ENCODE measurements at places on chromosomes 2 and 18.

- no peak for DNase-seq
Observed at GRCh38 chr2:150485871-150486538, 1.5 kb downstream of the RND3 start.

DNA sequence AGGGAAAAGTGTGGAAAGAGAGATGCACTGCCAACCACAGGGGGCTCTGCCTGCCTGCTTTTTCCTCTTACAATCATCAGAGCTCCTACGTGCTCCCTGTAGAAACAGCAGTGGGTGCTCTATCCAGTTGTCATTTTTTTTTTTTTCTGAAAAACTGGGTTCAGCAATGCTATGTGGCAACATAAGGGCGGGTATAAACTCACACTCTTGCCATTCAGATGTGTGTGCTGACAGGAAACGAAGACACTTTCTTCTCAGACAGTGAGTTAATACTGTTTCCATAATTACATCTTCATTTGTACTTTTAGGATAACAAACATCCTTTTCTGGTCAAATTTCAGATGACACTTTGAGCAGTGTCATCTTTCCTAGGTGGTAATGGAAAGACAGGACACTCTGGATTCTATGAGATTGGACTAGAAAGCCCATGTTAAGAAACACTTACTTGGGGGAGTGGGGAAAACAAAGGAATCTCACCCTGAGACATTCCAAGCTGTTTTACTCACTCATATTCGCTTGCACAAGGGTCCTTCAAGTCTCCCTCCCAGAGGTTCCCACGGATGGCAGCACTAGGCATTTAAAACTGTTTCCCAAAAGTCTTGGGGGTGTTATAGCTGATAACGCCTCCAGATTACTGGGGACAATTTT, 41.3 kb downstream of the CCDC93 start:
- DNase-seq = no peak

- no peak for DNase-seq
Observed at GRCh38 chr2:106034325-106034724, 159.8 kb downstream of the UXS1 start.

DNA sequence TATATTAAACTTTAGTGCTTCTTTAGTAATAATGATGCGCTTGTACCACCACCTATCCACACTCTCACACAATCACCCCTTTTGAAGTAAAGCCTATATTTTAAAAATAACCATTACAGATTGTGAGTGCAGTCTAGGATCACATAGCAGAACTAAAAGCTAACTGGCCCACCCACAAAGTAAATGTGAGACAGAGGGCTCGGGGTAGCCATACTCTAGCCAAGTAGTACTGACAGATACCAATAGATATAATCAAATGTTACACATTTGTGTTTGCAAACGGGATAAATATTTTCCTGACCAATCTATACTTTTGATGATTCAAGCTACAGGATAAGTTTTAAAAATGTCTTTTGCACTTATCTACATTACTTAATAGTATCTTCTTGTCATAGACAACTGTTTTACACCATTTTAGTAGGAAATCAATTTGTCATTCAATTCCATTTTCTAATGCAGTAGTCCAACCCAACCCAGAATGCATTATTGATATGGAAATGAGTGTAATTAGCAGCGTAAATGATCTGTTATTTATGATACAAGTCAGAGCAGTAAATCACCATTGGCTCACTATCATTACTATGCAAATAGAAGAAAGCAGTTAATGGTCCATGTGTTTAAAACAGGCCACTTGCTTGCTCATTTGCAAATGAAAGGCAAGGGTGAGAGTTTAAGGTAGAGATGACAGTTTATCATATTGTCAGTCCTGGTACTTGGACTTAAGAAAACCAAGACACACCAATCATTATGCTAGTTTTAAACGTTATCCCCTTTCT, 111.8 kb downstream of the ERBB4 start:
- DNase-seq = no peak

DNA sequence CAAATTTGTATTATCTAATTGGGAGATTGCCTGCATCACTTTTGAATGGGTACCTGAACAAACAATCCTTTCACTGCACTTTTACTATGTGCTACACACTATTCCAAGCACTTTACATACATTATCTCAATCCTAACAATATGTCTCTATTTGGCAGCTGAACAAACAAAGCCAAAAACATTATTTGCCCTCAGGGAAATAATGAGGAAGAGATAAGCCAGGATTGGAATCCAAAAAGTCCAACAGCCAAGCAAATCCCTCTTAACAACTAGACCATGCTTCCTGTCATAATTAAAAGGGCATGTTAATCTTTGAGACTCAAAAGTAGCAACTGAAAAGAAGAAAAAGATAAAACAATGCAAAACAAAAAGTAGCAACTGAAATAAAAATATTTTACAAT, 32.1 kb downstream of the RPRD1A start:
- DNase-seq = no peak

DNA sequence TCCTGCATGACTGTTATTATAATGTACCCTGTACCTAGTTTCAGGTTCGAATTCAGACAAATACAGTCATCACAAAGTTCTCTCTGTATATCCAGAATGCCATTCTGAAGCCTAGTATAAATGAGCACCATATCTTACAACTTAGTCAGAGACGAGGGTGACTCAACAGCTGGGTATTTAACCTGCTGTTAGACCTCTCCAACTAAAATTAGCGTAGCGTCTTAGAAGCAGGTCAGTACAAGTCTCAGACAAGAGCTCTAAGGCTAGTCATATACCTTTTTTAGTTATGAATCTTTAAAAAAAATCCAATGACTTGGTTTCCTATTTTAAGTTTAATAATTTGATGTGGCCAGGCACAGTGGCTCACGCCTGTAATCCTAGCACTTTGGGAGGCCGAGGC, 74.1 kb downstream of the CABYR start:
- DNase-seq = no peak

DNA sequence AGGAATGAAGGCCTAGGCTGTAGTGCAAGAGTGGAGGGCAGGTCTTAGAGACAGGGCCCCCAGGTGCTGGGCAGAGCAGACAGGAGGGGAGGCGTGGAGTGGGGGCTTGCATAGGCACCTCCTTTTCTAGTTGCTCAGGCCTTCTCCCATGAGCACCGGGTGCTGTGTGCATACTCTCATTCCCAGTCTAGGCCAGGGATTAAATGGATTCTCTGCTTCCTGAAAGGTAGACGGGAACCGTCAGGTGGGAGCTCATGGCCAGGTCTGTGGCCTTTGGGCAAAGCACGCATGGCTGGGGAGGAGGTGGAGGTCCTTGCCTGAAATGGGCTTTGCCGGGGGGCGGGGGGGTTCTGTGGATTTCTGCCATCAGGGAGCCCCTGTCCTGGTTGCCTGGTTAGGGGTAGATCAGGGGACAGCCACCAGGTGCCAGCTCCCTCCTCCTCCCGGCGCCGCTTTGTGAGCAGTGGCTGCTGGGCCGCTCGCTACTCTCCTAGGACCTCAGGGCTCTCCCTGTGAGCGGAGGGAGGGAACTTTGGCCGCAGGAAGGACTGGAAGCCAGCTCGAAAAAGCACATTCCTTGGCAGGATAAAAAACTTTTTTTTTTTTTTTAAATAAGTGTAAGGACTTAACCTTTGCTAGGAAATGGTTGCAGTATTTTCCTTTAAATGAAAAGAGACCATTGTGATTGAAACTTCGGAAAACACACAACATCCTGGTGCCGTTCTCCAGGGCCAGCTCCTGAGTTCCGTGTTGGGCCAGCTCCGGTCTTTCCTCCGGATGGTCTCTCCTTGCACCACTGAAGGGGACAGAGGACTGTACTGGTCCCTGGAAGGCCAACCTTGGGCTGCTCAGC, 82.8 kb upstream of the HAAO start:
- no peak for DNase-seq

DNA sequence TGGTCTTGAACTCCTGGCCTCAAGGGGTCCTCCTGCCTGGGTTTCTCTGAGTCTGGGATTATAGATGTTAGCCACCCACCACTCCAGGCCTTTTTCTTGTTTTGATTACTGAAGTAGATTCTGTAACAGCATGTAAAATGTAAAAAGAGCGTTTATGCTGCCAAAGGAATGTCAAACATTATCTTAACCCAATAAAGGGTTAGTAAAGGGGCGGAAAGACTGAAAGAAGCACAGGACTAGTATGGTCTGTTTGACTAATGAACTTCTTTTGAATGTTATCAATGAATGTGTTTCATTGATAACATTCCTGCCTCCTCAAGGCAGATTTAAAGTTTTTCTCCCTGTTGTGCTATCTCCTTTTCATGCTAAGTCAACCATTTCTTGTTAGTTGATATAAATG, 29.4 kb downstream of the GPD2 start:
- no peak for DNase-seq

GRCh38 chr2:53630026-53630606, 137.5 kb upstream of the CHAC2 start:
- DNase-seq = no peak

DNA sequence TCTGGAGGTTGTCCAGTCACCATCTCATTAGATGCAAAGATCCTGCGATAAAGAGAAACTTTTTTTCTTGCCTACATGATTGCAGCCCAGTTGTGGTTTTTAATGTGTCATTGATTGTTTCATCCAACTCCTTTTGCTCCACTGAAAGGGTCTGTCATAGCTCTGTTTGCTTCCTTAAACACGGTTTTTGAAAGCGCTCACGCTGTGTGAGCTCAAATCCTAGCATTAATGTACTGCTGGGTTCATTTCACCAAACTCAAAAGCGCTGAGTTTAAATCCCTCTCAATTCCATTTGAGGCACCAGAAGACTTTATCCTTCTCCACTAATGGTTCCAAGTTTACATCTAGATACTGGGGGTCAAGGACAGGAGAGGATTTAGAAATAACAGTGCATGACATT, 53.6 kb downstream of the CDK15 start:
- DNase-seq = no peak

DNA sequence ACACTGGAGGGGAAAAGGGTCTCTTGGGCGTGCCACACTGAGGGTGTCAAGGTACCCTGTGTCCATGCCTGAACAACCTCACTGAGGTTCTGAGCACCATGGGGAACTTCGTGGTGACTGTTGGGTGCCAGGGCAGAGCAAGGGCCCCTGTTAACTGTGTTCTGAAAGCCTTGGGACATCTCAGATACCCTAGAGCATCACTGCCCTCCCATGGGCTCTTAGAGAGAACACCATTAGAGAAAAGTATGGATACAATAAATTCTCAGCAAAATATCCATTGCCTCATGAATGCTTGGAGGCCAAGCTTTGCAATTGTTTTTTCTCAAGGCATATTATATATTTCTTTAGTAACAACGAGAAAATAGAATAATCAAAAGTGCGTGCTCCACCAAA, 488.5 kb upstream of the NRP2 start:
- DNase-seq = no peak

DNA sequence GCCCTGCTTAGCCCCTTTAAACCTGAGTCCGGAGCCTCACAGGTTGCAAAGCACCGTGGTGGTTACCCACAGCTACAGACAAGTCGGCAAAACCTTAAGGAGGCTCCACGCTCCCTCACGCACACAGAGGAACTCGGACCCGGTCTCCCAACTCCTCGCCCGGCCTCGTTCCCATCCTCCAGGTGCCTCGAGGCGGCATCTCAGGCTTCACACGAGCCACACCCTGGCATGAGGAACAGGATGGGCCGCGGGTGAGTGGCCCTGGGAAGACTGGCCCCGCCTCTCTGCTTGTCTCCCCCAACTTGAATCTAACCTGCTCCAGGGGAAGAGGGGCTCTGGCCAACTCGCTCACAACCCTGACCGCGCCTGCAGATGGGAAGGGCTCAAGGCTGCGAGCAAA, 97.4 kb downstream of the EIPR1 start:
- no peak for DNase-seq

DNA sequence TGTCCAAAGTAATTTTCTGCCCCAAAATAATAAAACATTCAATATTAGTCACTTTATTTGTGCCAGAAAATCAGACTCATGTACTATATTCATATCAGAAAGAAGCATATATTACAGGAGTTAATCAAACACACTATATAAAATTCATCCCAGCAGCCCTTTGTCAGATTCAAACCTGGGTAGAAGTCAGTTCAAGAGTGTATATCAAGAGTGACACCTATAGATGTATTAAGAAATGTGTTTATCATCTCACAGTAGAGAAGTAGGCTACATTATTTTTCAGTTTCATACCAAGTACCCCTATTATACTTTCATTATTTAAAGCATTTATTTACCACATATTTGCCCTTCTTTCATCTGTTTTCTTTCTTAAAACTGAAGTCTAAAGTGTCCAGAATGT, 193.2 kb upstream of the DDX18 start:
- DNase-seq = no peak

DNA sequence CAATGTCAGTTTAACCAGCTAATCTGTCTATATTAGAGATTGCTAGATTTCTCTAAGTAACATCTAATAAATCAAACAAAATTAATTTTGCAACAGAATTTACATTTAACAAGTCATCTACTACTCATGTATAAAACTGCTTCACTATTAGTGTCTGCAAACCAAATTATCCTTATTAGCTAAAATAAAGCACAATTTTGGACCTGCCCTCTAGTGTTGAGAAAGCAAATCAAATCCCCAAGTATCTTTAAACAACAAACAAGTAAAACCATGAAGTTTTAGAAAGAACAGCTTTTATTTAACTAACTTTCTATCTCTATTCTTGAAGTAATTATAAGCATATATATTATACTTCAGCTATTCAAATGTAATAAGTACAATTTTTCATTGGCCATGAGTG, 113.1 kb upstream of the SP3 start:
- no peak for DNase-seq

DNA sequence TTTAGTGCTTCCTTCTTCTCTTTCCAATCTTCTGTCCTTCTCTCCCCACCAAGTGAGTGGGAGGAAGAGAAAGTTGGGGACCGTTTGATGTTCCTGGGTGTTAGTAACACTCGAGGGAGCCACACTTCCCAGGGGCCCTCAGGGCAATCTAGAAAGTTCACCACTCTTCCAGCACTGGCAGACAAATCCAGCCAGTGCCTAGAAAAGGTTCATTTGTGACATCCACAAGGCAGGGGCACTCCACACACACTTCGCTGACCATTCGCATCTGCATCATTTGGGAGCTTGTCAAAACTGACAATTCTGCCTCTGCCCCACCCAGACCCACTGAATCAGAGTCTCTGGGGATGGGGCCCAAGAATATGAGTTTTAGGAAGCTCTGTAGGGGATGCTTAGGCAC, 86.8 kb upstream of the ST3GAL5 start:
- DNase-seq = no peak

GRCh38 chr2:12430407-12431133, 286.2 kb upstream of the TRIB2 start:
- DNase-seq = peak; percentile 36

DNA sequence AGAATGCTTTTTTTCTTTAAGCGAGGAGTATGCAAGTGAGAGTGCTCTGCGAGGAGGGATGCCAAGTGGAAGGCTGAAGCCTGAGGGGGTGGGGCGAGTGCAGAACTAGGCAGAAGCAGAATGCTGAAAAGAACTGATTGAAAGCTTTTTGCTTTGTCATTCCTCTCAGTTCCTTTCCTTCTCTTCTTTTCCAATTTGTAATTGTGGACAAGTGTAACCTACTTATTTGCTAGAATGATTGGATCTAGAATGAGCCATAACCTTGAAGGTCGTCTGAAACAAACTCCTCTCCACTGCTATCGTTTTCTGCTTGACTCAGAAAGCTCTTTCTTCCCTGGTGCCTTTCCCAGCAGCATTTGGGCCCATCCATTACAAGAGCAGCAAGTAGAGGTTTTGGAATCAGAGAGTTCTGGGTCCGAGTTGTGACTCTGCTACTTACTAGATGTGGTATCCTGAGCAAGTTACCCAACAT, 115.3 kb downstream of the METTL8 start:
- no peak for DNase-seq

All from CD4-positive, alpha-beta T cell treated with Interleukin-4 for 4 hours (primary cell).